OCI-M1 (cell line): ENCODE measurements at places on chromosomes 4 and X.

- no peak for DNase-seq
Measured at GRCh38 chrX:151714362-151714761, 1.5 kb upstream of the FATE1 start.

- peak; percentile 37 for DNase-seq
Measured at GRCh38 chrX:113868711-113869110, 715.2 kb upstream of the HTR2C start.

- DNase-seq, result no peak
Measured at GRCh38 chr4:124642846-124643245, 69.7 kb downstream of the ANKRD50 start.

- DNase-seq, result no peak
Measured at GRCh38 chr4:5976431-5976830, 41.8 kb downstream of the C4orf50 start.

DNA sequence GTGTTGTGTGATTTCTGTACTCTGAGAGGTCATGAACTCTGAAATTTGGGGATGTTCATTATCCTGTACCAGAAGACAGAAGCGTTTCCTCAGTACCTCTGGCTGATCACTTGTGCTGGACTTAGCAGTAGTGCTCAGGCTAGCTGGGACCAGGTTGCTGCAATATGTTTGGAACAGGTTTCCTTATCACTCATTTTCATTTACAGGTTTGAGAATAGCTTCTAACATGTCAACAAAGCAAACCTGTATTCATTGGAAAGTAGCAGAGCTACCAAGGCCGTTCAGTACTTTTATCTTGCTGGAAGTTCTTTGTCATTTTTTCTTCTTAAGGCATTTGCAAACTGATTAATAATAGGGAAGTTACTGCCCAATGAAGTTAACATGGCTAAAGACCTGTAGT lies 242.9 kb upstream of the ANKRD50 start:
- DNase-seq, result no peak

DNA sequence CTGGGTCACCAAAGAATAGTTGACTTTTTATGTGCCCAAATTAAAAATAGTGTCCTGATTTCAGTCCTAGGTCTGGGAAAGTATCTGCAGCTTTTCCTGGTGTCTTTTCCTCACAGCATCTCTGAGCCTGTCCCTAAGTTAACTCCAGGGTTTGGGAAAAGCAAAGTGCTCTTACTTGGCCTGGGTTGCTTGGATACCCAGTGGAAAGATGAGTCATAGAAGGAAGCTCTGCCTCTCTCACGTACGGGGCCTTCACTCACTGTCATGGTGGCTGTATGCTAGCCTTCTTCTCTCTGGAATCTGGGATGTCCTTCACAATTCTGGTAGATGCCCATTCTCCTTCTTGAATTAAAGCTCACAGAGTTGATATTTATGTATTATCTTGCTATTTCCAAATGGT lies 607.3 kb downstream of the ANKRD50 start:
- DNase-seq, result no peak

DNA sequence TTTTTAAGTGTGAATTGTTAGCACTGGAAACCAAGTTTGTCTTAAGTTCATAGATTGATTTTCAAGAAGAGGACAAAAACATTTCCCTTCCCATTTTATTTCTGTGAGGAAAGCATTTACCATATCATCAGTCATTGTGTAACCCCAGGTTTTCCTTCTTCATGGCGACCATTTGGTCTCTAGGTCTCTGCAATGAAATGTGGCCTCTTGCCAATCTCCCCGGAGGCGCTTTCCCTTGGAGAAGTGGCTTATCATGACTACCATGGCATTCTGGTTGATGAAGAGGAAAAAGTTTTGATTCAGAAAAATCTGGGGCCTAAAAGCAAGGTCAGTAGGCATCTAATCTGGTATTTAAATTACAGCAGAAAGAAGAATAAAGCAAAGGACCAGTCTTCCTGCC lies 54.4 kb downstream of the ADD1 start:
- no peak for DNase-seq

- peak; percentile 70 for DNase-seq
Measured at GRCh38 chr4:189202182-189202868, 738.3 kb upstream of the FRG1 start.

- no peak for DNase-seq
Measured at GRCh38 chr4:23890369-23891063, 669 bp upstream of the PPARGC1A start.
